ENCODE measurements at places on chromosomes 6 and 20.
A peak's percentile ranks its signal among the peaks of the same experiment; 100 is the strongest.

DNA sequence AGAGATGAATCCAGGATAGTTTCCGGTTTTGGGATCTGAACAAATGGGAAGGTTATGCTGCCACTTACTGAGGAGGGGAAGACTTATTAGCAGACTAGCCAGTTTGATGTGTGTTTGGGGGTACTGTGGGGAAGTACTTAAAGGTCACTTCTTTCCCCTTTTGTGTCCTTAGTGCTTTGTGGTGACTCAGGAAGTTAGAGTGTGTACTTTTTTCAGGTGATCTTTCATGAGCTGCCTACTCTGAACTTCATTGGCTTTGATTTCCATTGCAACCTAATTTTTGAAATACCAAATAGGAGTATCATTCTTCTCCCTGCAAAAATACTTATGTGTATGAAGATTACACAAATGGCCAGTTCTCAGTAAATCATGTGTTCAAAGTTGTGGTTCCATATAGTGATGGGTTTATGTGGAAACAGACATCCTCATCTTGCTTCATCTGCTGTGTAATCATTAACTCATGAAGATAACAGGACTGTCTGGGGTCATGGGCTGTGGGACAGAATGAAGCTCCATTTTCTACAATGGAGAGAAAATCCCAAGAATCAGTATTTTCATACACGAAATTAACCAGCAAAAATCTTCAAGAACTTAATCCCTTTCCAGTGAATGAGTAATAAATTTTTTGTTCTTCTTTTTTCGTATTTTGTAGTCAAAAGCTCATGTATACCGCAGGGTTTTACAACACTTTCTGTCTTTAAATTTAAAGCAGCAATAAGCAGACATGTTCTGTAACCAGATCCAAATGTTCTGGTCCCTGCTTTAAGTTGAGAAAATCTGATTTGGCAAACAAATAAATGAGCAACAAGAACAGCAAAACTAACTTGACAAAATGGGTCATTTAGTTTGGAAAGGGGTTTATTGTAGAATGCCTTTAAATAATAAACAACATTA is 272.2 kb upstream of the FLRT3 start:
- DNase-seq = no peak

DNA sequence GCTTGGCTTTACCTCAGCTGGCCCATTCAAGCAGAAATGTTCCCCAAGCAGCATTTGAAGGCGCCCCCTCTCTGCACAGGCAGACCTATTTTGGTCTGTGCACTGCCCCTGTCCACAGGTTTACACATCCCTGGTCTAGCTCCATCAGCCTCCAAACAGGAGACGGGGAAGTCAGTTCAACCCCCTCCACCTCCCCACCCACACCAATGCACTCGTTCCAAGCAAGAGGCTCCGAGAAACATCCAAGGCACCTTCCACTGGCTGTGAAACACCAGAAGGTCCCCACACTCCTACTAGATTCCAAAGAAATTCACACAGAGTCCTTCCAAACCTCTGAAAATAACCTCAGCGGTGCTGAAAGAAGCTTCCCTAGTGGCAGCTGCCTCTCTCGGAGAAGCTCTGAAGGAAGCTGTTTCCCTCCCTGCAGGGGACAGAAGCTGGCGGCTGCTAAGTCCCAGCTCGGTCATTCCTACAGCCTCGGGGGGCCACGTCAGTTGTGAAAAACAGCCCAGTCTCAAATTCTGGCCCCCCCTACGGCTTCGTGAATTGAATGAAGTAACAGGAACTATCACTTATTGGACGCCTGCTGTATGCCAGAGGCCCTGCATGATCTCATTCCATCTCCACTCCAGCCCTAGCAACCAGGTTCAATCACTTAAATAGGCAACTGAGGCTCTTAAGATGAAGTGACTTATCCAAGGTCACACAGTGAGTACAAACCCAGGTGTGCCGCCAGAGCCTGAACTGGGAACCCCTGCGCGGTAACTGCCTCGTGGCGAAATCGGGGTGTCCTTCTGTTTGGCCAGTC is 815 bp downstream of the SPATA2 start:
- peak; percentile 12 for DNase-seq

DNA sequence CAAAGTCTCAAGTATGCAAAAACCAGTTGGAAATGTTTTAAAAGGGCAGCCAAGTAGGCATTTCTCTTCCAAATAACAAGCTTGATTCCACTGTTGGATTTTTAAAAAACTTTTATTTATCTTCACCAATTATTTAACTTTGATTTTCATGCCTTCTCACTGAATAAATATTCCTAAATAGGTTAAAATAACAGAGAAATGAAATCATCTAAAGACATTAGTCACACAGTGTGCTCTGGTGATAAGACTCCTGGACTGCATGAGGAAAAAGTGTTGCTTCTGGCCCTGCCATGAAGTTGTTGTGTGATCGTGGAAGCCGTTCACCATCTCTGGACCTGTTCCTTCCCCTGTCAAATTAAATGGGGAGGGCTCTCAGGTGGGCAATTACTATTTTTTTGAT is 33.8 kb upstream of the IGF2R start:
- DNase-seq = no peak

DNA sequence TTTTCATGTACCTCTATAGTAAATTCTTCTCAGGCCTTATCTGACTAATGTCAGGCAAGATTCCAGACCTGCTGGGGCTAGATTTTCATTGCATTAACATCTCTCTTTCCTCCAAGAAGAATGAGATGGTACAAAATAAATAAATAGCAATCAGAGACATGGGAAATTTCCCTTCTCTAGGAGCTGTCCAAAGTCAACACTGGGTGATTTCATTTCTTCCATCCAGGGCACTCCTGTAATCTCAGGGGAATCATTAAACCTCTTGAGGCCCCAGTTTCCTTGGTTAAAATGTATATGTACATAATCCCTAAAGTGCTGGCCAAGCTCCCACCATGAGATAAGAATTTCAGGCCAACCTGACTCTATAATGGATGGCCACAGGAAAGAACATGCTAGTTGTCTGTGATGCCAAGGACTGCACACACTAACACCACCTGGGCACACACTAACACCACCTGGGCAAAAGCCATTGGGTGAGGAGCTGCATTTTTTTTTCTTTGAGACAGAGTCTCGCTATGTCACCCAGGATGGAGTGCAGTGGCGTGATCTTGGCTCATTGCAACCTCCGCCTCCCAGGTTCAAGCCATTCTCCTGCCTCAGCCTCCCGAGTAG is 912 bp downstream of the IL17F start:
- DNase-seq = no peak

GRCh38 chr6:77425671-77426070 is 37.6 kb downstream of the HTR1B start:
- no peak for DNase-seq

DNA sequence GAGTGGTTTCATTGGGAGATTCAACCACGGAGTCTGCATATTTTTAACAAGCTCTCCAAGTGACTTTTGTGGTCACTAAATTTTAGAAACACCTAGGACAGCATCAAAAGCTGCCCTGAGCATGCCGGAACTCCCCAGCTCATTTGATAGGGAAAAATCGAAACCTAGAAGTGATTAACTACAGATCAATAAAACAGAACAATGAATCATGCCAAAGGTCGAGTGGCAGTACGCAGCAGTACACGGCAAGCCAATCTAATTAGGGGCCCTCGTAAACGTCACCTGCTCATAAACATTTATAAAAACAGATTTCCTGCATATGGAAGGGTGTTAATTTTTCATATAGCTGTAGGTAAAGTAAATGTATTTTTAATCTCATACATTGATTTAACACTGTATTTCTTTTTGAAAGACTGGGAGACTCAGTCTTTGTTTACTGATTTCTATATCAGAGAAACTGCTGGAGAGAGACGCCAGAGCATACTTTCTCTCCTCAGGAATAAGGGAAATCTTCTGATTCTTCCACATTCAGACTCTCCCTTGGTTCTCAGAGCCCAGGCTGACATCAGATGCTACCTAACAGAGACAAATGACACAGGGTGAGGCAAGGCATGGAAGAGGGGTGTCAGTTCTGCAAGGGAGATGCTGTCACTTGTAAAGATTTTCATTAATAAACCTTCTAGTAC is 232.5 kb downstream of the PTPRT start:
- no peak for DNase-seq

DNA sequence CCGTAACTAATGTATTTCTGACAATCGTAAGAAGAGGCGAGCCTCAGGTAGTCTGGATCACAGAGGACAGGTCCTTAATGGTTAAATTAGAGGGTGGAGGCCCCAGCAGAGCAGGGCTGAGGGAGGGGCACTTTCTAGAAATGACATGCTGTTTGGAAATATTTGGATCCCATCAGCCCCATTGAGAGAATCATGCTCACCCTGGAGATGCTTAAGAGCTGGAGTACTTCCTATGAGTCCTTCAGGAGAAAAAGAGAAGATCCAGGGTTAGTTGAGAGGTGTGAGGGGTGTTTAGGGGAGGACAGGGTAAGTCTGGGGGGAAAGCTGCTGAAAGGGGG is 123.0 kb downstream of the TCP11 start:
- DNase-seq = no peak

DNA sequence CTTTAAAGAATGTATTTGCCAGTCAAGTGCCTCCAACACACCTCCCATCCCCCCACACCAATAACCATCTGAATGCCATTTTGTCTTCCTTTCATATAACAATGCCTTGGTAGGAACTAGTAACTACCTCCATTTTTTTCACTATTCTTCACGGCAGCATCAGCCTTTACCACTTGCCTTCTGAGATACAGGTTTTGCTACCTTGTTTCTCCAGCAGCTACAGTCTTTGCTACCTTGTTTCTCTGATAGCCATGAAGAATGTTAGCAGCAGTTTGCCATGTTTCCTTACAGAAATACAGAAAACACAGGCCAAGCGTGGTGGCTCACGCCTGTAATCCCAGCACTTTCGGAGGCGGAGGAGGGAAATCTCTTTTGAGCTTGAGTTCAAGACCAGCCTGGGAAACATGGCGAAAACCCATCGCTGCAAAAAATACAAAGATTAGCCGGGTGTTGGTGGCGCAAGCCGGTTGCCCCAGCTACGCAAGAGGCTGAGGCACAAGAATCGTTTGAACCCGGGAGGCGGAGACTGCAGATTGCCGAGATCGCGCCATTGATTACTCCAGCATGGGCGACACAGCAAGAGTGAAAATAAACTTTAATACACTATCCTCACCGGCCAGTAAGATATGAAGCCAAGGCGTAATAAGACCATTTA is 100.9 kb downstream of the HFE start:
- DNase-seq = no peak

- no peak for DNase-seq
These were observed 4.7 kb downstream of the ZBTB24 start for GRCh38 chr6:109478222-109478805.

GRCh38 chr6:20715135-20715806 is 181.0 kb downstream of the CDKAL1 start:
- DNase-seq = no peak

DNA sequence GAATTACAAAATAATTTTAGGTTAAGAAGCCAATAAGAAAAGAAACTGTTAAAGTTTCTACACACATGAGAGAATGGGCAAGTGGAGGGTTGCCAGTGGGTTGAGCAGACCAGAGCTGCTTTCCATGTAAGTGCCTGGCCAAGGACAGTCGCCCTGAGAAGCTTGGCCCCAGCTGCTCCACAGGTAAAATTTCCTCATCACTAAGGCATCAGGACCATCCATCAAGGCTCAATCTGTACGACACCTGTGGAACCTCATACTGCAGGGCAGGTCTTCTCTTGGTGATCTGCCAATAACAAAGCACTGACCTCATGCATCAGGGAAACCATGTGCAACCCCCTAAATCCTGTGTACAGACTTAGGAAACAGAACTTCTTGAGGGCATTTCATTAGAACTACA is 115.4 kb downstream of the INSM1 start:
- no peak for DNase-seq

GRCh38 chr6:144710207-144710606 is 425.1 kb downstream of the UTRN start:
- DNase-seq = no peak

DNA sequence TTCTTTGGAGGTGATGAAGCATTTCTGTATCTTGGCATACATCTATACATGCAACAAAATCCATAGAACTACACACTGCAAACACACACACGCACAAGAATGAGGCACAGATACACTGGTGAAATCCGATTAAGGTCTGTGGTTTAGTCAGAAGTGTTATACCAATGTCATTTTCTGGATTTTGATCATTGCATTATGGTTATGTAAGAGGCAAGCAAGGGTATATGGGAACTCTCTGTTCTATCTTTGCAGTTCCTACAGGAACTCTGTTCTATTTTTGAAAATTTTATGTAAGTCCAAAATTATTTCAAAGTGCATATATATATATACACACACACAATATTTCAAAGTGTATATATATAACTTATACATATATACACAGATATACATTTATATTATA is 101.7 kb downstream of the SYNDIG1 start:
- DNase-seq = no peak

GRCh38 chr20:44773070-44773829 is 27.6 kb downstream of the KCNK15 start:
- no peak for DNase-seq

DNA sequence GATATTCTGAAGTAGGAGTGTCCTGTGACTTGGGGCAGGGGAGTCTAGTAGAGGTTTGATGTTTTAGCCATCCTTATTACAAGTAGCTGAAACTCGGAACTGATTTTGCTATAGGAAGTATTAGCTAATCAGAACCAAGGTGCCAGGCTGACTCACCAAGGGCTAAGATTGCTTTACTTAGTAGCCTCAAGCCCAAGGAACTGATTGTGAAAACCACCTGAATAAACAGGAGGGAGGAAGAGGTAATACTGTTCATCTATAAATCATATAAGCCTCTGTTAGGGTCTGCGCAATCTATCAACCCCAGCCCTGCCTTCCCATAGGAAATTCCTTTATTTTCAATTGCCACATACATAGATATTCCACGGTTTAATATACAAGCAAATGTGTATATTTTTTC is 54.4 kb downstream of the GNAS start:
- DNase-seq = no peak

- DNase-seq = no peak
These were observed 148.6 kb upstream of the MAN1A1 start for GRCh38 chr6:119497988-119498727.

- DNase-seq = no peak
These were observed 508.7 kb upstream of the CITED2 start for GRCh38 chr6:139882977-139883728.

- DNase-seq = no peak
These were observed 29.8 kb downstream of the FAM83B start for GRCh38 chr6:54876365-54876764.

GRCh38 chr20:11248011-11248409 is 574.2 kb upstream of the JAG1 start:
- DNase-seq = no peak

GRCh38 chr20:37220731-37221130 is 40.9 kb downstream of the GHRH start:
- DNase-seq = no peak

- DNase-seq = no peak
These were observed 21.7 kb upstream of the PHACTR2 start for GRCh38 chr6:143656026-143656425.

- DNase-seq = no peak
These were observed 3.2 kb upstream of the NPBWR2 start for GRCh38 chr20:64110411-64111068.

- no peak for DNase-seq
These were observed 571.0 kb downstream of the RNF144B start for GRCh38 chr6:18958146-18958545.

DNA sequence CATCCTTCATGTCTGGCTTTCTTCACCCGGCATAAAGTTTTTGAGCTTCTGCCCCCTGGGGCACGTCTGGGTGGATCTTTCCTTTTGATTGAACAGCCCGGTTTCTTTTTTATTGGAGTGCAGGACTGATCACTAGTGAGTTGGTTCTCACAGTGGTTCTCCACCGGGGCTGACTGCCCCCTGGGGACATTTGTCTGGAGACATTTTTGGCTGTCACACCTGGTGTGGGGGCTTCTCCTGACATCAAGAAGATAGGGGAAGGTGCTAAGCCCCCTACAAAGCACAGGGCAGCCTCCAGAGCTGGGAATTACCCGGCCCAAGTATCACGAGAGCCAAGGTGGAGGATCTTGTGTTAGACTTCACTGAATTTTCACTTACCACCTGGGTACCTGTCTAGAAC is 25.7 kb upstream of the IRF4 start:
- DNase-seq = no peak
